ENCODE measurements at places on chromosomes 13 and 19.

- no peak for DNase-seq
Measured at GRCh38 chr19:51978882-51979281, 7.8 kb downstream of the ZNF350 start.

DNA sequence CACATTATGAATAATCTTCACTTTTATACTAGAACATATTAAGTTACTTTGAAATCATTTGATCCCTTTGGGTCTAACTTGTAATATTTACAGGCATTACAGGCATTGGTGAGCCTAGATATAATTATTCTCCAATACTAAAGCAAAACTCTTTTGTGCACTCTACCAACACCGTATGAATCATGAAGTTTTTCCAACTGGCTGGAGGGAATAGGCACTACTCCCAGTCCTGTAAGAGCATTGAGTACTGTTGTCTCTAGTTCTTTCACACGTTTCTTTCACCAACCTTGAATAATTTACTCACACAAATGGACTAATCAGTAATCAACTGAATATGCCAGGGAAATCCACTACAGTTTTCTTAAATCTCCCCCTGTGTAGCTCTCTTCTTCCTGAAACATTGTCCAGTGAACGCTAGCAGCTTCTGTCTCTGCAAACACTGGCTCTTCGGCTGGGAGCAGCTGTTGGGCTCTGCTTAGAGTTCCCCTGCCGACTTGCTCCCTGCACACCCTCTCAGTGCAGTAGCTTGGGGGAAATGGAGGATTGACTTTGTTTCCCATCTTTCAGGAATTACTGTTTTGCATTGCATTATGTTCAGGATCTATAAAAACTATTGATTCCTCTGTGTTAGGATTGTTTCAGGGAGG, 476.7 kb downstream of the RFC3 start:
- DNase-seq = no peak

- DNase-seq = no peak
Measured at GRCh38 chr13:59111751-59112171, 1052.0 kb downstream of the DIAPH3 start.

DNA sequence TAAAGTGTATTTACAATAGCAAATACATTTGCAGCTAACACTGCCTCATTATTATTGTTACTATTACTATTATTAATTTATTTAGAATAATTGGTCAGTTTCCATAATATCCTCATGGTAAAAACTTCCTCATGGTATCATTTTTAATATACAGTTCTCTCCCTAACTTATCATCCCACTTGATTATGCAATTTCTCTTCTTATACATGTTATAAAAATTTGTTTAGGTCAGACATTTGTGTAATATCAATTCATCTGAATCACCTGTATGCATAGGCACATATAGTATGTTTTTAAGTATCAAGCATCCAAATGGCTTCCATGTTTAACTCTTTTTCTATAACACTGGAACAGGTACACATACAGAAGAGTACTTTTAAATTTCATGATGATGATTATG, 210.8 kb upstream of the STARD13 start:
- DNase-seq = no peak

- DNase-seq = no peak
Measured at GRCh38 chr13:80161896-80162295, 179.0 kb downstream of the SPRY2 start.

DNA sequence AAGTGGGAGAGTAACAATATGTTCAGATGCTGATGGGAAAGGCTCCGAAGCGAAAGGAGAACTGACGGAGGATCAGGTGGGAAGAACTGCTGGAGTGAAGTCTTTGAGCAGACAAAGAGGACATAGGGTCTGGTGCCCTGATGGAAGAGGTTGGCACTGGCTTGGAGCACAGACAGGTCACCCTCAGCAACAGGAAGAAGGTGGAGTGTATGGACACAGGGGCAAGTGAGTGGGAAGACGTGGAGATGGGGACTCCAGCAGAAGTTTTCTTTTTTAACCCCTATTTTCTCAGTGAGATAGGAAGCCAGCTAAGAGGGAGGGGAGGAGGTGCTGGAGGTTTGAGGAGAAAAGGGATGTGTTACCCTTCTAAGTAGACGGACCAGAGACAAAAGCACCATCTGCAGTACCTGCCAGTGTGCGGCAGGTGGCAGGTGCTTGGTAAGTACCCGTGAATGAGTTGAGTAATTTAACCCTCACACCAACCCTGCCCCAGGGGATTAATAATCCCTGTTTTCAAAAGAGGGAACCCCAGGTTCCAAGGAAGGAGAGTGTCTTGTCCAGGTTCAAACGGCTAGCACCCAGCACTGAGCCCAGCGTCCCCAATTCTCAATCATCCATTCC, 11.2 kb downstream of the HAS1 start:
- peak; percentile 55 for DNase-seq

DNA sequence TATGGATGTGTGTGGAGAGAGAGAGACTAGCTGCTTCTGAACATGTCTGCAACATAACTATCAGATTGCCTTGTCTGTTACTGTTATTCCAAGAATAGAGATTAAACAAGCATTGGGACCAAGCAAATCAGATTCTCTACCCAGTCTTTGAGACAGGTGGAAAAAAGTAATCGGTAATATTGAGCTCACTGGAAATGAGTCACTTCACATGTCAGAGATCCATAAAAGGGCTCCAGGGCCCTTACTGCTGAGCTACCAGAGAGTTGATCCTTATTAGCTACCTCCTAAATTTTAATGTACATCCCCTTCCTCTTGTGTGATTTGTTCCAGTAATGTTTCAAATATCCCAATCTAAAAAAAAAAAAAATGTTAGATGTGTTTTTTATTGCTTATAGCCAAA, 2118.0 kb downstream of the PCDH9 start:
- no peak for DNase-seq

GRCh38 chr13:32080328-32080744, 48.8 kb downstream of the FRY start:
- no peak for DNase-seq

- no peak for DNase-seq
Measured at GRCh38 chr13:40611635-40612034, 54.8 kb downstream of the FOXO1 start.

- no peak for DNase-seq
Measured at GRCh38 chr19:10927730-10928562, 493 bp downstream of the YIPF2 start.

GRCh38 chr13:68023838-68024581, 793.9 kb upstream of the PCDH9 start:
- DNase-seq = no peak

GRCh38 chr19:5914946-5915781, 1.1 kb downstream of the CAPS start:
- no peak for DNase-seq

- no peak for DNase-seq
Measured at GRCh38 chr13:30301827-30302226, 5.5 kb downstream of the KATNAL1 start.

DNA sequence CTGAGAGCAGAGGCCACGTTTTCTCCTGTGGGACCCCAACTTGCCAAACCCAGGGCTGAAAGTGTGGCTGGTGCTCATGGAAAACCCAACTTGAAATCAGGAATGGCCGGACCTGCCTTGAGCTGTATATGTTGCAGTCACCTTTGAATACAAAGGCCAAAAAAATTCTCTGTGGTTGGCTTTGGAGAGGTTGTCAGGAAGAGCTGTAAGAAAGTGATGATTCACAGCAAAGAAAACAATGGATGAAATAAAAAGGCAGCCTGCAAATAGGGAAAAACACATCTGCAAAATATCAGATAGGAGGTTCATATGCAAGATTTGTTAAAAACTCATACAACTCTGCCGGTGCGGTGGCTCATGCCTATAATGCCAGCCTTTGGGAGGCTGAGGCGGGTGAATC, 715.8 kb downstream of the UQCRFS1 start:
- peak; percentile 27 for DNase-seq

DNA sequence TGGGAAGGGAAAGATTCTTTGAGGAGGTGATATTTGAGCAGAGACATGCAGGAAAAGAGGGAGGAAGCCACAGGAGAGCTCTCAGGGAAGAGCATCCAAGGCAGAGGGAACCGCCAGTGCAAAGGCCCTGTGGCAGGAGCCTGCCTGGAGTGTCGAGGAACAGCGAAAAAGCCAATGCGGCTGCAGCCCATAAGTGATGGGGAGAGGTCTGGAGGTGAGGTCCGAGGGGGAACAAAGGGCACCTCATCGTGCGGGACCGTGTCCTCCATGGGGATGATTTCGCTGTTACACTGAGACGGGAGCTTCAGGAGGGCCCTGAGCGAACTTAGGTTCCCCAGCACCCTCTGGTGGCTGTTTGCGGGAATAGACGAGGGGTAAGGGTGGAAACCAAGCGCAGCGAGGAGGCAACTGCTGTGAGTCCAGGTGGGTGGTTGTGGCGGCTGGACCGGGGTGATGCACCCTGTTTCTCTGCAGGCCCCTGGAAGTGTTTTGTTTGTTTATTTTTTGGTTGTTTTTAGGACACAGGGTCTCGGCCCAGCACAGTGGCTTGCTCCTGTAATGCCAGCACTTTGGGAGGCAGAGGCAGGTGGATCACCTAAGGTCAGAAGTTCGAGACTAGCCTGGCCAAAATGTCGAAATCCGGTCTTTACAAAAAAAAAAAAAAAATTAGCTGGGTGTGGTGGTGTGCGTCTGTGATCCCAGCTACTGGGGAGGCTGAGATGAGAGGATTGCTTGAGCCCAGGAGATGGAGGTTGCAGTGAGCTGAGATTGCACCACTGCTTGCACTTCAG, 5.9 kb upstream of the EHD2 start:
- no peak for DNase-seq

DNA sequence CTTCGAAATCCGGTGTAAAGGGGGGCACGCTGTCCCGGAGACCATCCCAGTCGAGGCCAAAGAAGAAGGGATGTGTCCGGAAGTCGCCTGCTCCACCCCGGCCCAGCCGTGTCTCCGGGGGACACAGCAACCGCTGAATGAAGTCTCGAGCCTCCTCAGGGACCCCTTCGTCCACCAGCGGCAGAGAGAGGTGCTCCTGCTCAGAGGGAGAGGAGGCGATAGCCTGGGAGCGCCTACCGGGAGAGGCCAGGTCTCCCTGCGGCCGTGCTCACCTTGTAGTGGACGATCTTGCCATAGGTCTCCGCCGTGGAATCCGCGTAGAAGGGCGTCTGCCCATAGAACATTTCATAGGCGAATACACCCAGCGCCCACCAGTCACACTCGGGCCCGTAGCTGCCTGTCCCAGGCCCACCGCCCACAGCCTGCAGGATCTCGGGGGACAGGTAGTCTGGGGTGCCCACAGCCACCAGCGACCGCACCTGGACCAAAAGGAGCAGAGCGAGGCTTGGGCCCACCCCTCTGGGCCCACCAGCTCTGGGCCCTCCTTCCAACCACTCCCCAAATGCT, 4.8 kb downstream of the DMPK start:
- no peak for DNase-seq

- no peak for DNase-seq
Measured at GRCh38 chr13:33445024-33445423, 159.5 kb upstream of the STARD13 start.

DNA sequence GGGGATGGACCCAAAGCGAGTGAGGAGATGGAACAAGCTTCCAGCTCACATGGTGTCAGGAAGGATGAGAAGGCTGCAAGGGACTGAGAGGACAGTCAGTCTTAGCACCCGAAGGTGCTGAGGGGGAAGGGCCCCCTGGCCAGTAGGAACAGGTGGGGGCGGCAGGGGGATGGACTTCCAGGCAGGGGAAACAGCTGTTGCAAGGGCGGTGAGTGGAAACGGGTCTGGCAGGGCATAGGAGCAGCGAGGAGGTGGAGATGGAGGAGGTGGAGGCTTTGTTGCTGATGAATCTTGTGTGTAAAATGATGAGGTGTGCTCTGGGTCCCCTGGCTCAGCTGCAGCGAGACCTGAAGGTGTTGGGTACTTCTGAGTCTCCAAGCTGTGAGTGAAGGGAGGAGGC, 1.2 kb downstream of the MAP1S start:
- no peak for DNase-seq

DNA sequence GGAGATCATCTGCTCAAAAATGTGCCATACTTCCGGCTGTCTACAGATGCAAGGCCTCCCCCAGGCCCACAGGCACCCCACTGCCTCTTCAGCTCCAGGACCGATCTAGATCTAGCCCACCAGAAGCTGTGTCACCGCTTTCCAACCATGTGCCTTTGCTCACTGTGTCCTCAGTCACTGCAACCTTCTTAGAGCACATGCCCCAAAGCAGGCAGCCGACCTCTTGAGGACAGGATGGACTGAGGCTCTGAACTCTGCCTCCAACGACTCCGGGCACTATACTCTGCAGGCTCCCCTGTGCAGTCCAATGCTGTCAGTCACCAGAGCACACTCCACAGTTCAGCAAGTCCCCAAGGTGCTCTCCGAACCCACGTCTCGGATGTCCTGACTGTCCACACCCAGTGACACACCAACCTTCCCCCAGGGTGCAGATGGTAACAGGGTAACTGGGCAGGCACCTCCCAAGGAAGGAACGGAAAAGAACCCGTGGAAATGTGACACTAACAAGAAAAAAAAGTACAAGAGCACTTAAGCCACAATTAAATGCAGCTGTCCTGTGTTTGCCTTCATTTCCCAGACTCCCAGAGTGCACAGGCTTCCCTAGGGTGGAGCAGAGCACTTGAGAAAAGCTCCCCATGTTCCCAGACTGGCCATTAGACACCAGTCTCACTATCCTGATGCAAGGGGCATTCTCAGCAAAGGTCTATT, 4.8 kb downstream of the STK24 start:
- DNase-seq = no peak

DNA sequence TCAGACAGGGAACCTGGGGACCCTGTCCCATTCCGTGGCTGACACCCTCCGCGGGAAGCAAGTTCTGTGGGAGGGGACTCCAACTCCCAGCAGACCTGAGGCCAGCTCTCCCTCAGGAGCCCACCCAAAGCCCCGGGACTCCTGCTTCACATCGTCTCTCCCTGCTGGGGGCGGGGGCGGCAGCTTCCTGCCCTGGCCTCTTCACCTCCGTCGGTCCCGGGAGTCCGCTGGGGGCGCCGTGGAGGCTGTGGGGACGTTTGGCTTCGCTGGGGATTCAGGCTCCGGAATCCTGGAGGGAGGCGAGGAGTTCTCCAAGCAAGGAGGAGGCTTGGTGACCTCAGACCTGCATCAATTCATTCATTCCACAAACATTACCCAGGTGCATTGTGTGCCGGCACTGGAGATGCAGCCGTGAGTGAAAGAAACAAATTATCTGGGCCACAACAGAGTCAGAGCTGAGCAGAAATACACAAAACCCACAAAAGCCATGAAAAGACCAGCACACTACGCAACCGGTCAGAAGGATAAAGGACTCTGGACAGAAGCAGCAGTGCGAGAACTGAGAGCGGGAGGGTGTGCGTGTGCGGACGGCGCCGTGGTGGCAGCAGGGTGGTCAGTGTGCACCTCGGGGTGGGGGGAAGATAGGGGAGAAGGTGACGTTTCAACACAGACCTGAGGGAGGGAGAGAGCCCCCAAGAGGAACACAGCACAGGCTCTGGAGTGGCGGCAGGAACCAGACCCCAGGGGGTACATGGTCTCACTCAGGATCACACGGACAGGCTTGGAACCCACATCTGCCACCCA, 19.0 kb downstream of the EPS8L1 start:
- no peak for DNase-seq

DNA sequence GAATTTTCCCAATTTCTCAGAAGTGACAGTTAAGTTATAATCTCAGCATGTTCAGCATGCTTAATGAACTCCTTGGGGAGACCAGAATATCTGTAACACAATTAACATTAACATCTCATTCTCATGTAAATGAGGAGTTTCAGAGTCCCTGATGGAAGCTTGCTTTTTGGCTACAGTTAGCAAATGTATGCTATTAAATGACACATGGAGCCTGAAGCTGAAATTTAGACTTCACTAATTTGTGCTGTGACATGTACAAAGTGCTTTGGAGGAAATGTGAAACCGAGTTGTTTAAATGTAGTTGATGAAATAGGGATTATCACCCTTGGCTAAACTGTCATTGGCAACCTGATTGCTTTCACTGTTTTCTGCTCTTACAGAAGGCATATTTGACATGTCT, 2265.1 kb upstream of the PCDH20 start:
- DNase-seq = no peak
